ENCODE measurements at places on chromosomes 2 and 18. TPM values are rescaled to one million over a fixed set of nuclear protein-coding genes. Genes with fewer than 3 reads are reported as not detected.

Gene ZSWIM2
- not detected for total RNA-seq

Gene GAD1
- 0.27 TPM for total RNA-seq

Gene KLHL29
- total RNA-seq: 4.4 TPM

Gene COL4A3
- 0.34 TPM for total RNA-seq

Gene NOSTRIN
- total RNA-seq: 4.0 TPM

Gene CNTNAP5
- total RNA-seq: 8.9 TPM

Gene ERICH2
- total RNA-seq: 1.1 TPM

Gene SIX2
- total RNA-seq: 4.0 TPM

Gene TSHZ1
- total RNA-seq: 16.9 TPM

Gene RAB6D
- 0.31 TPM for total RNA-seq
